COR-L47 (cell line): ENCODE measurements at places on chromosomes 3 and 15.

DNA sequence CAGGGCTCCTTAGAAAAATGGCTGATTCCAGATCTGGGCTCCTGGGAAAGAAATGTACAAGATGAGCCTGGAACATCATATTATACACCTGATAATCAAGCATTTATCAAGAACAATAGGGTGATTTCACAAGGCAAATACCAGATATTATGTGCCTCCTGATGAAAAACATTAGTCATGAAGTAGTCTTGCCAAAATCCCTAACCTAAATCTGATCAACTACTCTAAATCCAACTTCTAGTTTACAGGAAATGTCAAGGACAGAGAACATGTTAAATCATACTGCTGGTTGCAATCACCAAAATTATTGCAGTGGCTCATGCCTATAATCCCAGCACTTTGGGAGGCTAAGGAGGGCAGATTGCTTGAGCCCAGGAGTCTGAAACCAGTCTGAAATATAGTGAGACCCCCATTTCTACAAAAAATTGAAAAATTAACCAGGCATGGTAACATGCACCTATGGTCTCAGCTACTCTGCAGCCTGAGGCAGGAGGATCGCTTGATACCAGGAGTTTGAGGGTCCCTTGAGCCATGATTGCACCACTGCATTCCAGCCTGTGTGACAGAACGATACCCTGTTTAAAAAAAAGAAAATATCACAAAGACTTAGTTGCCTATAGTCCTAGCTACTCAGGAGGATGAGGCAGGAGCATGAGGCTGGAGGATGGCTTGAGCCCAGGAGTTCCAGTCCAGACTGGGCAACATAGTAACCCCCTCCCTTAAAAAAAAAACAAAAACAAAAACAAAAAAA is 34.9 kb upstream of the ATP13A3 start:
- no peak for DNase-seq

- peak; percentile 15 for DNase-seq
Measured at GRCh38 chr3:632571-633170, 436.1 kb downstream of the CHL1 start.

GRCh38 chr3:179666030-179666429 is 13.2 kb downstream of the USP13 start:
- DNase-seq = no peak

DNA sequence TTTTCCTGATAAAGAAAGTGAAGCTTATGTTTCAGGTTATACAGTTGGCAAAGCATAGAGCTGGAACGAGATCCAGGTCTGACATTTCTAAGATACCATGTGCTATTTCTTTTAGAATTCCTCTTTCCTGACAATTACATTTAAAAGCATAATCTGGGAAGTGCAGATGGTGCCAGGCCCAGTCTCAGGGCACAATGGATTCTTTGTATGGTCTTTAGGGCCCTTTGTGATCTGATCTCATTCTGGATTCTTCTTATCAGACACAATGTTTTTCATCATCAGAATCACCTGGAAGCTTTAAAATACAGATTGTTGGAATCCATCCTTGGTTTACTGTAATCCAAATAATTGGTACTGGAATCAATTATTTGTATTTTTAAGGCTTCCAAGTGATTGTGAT is 18.6 kb upstream of the GLCE start:
- no peak for DNase-seq

- no peak for DNase-seq
Measured at GRCh38 chr3:111917300-111917699, 58.2 kb downstream of the PHLDB2 start.

GRCh38 chr3:29203851-29204250 is 77.0 kb upstream of the RBMS3 start:
- no peak for DNase-seq

- DNase-seq = no peak
Measured at GRCh38 chr15:59473226-59473625, 35.2 kb downstream of the FAM81A start.

- no peak for DNase-seq
Measured at GRCh38 chr3:53222183-53222901, 33.5 kb downstream of the TKT start.

- DNase-seq = no peak
Measured at GRCh38 chr3:113812854-113813253, 25.7 kb upstream of the GRAMD1C start.

DNA sequence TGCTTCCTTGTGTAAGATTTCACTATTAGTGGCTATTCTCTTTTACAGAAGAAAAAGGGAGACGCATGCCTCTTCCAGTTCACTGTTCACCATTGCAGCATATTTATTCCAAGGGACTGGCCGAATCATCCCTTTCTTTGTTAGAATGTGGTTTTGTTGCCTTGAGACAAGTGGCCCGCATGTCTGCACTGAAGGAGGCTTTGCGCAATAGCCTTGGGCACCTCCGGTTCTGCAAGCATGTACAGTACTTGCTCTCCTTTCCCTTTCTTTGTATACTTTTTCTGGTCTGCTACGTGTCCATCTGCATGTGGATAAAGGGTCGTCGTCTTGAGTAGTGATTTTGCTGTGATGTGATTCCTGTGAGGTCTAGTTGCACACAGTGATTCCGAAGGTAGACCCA is 43.0 kb downstream of the FLNB start:
- DNase-seq = no peak

DNA sequence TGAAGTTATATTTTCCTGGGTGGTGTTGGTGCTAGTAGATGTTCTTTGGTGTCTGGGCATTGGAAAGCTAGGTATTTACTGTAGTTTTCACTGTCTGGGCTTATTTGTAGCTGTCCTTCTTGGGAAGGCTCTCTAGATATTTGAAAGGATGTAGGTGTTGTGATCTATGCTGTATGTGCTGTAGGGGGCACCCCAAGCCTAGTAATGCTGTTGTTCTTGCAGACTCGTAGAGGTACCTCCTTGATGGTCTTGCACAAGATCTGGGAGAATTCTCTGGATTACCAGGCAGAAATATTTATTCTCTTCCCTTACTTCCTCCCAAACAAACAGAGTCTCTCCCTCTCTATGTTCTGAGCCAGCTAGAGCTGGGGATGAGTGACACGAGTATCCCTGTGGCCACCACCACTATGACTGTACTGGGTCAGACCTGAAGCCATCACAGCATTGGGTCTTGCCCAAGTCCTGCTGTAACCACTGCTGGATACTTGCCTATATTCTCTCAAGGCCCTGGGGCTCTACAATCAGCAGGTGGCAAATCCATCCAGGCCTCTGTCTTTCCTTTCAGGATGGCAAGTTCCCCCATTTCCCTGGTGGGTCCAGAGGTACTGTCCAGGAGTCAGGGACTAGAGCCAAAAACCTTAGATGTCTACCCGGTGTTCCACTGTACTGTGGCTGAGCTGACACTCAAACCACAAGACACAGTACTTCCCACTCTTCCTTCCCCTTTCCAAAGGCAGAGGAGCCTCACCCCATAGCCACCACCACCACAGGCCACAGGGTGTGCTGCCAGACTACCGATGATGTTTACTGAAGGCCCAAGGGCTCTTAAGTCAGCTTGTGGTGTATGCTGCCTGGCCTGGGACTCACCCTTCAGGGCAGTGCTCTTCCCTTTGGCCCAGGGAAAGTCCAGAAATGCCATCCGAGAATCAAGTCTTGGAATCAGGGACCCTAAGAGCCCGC is 195.2 kb upstream of the DPPA4 start:
- peak; percentile 46 for DNase-seq

DNA sequence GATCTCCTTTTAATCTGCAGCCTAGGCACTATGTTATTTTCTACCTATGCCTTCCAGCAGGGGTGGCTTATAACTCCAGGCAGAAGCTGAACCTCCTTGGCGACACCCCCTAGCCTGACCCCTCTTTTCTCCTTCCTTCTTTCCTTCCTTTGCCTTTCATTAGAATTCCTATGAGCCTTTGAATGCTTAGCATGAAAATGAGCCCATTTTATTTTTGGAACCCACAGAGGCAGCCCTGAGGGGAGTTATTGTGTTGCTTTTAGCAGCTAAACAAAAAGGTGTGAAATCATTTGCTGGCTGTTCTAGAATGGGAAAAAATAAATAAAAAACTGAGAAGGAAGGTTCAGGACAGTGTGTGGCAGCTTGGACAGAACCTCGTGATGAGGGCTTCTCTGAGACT is 164.6 kb upstream of the ICE2 start:
- no peak for DNase-seq

DNA sequence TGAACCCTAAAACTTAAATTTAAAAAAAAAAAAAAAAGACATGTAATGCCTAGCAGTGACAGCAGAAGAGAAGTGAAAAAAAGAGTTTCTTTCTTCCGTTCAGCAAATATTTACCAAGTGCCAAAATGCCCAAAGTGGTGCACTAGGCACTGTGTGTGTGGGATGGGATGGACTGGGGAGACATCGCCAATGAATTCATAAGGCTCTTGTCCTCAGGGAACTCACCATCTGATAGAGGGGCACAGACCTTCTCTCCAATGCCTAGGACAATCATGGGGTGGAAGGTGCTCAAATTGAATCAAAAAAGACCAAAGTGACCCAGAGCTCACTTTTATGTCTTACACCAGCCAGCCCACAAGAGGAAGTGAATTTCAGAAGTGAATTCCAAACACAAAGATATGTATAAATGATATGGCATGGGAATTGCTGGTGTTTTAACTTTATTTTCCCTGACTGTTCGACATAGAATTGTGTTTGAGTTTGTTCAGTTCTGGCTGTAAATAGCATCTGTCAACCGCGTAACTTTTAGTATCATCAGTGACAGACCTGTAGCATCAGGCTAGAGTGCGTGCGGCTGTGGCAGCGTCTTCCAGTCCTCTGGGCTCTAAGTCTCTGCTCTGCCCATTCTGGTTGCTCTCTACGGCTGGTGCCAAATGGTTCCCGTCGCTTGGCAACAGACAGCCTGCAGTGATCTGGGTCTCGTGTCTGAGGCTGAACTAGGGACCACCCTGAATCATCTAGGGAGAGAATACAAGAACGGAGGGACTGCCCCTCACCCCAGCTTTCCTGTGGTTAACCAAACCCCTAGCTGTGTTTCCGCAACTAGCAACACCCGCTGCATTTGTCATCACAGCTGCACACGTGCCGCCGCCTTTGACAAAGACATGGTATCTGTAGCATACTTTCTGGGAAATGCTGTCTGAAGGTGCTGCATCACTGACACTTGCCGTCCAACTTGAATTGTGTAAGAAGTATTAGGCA is 154.0 kb upstream of the THBS1 start:
- DNase-seq = no peak

DNA sequence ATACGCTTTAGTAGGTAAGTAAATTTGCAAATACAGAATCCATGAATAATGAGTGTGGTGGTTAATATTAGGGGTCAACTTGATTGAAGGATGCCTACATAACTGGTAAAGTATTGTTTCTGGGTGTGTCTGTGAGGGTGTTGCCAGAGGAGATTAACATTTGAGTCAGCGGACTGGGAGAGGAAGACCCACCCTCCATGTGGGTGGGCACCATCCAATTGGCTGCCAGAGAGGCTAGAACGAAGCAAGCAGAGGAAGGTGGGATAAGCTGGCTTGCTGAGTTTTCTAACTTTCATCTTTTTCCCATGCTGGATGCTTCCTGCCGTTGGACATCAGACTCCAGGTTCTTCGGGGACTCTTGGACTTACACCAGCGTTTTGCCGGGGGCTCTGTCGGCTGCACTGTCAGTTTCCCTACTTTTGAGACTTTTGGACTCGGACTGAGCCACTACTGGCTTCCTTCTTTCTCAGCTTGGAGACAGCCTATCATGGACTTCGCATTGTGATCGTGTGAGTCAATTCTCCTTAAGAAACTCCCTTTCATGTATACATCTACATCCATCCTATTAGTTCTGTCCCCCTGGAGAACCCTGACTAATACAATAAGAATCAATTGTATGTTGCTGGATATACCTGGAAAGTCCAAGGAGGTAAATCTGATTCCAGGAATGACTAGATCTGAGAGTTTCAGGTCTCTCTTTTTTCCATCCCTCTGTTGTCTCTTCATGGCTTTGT is 25.8 kb upstream of the NEDD4 start:
- no peak for DNase-seq

DNA sequence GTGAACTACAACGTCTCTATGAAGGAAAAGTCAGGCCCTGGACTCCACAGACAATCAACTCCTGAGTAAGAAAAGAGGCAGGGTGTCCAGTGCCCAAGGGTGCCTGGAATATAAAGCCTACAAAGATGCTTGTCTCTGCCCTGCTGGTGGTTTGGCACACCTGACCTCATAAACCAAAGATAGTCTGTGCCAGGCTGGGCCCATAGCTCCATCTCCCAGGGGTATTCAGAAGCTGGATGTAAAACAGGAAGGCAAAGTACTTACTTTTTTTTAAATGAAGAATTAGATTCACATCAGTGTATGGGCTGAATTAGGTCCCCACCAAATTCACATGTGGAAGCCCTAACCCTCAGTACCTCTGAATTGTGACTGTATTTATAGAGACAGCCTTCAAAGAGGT is 66.6 kb upstream of the HERC1 start:
- no peak for DNase-seq
